ENCODE measurements at places on chromosomes 1 and 21.

- no peak for DNase-seq
These were observed 6.2 kb downstream of the FBXO2 start for GRCh38 chr1:11648039-11648438.

- no peak for DNase-seq
These were observed 9.4 kb upstream of the SAMD13 start for GRCh38 chr1:84291882-84292655.

GRCh38 chr1:67601539-67601938, 83.5 kb upstream of the GADD45A start:
- DNase-seq, result no peak

DNA sequence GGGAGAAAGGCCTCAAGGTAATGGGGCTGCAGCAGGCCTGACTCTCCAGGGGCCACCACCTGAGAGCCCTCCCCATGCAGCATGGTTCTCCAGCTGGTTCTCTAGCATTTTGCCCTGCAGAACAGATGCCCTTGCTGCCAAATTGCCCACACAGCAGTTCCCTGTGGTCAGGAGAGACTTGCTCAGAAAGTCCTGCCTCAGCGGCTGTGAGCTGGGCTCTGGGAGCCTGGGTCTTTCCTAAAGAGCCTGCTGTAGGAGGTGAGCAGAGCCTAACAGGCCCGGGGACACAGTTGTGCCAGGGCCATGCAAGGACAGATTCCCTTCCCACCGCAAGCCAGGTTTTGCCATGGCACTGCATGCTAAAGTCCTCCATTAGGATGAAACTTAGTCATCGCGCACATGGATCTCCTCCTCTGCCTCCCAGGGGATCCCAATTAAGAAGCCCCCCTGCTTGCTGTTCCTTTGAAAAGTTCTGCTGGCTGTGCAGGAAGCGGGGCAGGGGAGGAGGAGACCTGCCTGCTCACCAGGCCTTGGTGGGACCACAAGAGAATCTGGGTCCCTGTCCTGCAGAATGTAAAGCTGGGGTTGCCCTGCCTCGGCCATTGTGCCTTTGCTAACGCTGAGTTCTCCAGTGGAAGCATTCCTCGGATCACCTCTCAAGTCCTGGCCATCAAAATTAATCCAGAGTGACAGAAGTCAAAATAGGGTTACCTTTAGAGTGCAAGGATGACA, 21.4 kb downstream of the TEX35 start:
- DNase-seq, result no peak

- no peak for DNase-seq
These were observed 26.4 kb downstream of the TOMM20 start for GRCh38 chr1:235102259-235102582.

DNA sequence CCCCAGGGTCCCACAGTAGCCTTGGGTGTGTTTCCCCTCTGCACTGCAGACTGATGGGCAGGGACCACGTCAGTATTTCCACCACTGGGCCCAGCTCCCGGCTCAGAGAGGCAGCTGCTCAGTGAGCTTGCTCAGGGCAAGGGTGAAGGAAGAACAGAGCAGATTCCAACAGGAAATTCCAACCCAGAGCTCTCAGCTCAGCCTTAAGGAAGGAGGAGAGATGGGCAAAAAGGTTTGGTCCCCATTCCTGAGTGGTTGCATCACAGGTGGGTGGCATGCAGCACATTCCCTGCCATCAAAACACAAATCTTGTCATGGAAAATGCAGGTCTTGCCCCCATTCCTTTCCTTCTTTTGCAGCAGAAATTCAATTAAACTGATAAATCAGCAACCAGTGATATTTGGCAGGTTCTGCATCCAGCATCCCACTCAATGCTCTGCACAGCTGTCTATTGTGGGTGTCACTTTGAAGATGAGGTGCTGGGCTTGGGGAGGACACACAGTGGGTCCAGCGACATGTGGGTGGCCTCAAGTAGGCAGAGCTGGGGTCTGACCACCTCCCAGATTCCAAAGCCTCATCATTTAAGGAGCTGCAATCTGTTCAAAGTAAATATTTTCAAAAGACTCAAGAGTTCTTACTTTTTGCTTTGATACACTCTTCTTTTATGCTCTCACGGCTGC, 315.4 kb downstream of the DSCAM start:
- no peak for DNase-seq

DNA sequence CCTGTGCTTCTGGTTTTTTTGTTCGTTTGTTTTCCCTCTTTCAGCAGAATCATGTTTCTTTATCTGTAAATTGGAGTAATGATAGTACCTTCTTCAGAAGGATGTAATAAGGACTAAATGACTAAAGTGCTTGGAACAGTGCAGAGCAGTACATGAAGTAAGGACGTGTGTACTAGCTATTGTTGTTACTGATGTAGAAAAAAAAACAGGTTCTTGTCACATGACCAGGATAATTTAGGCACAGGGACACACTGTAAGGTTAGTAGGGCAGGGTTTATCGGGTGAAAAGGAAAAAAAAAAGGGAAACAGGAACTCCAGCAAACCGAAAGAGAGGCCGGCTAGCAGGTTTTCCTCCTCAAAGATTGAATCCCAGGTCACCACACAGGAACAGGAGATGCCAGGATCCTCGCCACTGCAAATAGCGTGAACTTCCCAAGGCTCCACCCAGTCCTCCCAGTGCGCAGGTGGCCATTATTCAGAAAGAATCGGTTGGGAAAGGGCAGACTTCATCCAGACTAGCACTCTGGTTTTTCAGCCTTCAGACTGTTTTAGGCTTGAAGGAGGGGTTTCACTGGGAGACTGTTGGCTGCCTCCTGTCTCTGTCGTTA, 63.8 kb upstream of the PRRC2C start:
- no peak for DNase-seq

GRCh38 chr1:235822685-235823084, 44.0 kb downstream of the LYST start:
- DNase-seq, result no peak

DNA sequence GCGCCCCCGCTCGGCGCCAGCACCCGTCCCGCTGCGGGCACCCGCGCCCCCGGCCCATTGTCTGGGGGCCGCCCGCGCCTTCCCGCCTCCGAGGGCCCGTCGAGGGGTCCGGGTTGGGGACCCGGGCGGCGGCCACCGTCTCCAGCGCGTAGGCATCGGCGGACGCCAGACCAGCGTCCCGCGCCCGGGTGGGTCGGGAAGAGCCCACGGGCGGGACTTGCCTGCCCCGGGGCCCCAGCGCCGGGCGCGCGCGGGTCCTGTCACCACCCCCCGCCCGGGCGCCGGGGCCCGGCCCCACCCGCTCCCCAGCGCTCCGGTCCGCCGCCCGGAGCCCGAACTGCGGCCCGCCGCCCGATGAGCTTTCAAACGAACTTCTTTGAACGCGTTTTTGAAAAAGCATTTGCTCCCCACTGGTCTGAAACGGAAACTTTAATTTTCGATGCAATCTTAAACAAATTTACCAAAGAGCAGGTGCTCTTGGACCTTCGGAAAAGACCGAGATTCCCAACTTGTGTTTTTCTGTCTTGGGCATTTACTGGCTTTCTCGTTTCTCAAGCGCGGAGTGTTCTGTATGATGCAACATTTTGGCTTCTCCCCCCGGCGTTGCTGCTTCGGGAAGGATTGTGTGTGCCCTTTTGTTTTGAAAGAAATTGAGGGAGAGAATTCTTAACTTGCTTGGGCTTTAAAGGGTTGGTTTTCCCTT, 615 bp downstream of the CLIC4 start:
- DNase-seq, result no peak

GRCh38 chr1:203342192-203342940, 8.6 kb downstream of the FMOD start:
- no peak for DNase-seq

GRCh38 chr1:241208910-241209379, 148.1 kb downstream of the RGS7 start:
- no peak for DNase-seq
